ENCODE measurements at places on chromosomes 4 and X. TPM values are rescaled to one million over a fixed set of nuclear protein-coding genes. Genes with fewer than 3 reads are reported as not detected.

The CT47B1 gene
- polyA plus RNA-seq = not detected

The PHEX gene
- 0.39 TPM for polyA plus RNA-seq

The SMIM10L2A gene
- 12.8 TPM for polyA plus RNA-seq

The PAGE1 gene
- polyA plus RNA-seq = not detected

The MOSPD2 gene
- polyA plus RNA-seq = 5.8 TPM

The KCNIP4 gene
- polyA plus RNA-seq = 14.5 TPM
